ENCODE measurements at places on chromosomes 6 and 20.

DNA sequence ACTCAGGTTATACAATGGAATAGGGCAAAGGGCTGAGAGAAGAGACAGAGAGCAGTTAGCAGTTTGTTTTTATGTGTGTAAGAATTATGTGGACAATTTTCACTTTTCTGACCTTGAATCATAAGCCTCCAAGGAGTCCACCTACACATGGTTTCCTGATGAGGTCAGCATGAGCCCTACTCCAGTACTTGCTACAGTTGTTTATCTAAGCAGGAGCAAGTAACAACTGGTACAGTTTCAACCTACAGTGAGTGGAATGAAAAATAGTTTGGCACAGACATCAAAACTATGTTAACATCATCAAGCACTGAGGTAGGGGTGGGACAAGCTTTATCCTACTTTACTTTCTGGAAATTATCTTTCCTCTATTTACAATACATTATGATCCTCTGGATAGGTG lies 426.7 kb upstream of the ID4 start:
- no peak for DNase-seq

DNA sequence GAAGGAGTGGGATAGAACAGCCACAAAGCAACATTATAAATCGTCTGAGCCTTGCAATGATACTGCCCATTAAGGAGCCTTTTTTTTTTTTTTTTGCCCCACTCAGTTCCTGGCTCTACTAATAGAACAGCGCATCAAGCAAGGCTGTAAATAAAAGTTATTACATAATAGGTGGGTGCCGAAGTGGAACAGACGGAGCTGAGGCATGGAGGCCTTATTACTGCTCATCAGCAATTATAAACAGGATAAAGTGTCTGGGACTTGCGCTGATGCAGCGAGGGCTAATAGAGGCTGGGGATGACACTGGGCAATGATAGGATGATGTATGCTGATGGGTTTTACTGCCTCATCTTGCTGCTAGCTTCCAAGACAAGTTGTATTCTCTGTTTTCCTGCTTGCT lies 272.1 kb downstream of the ZFAND3 start:
- no peak for DNase-seq

DNA sequence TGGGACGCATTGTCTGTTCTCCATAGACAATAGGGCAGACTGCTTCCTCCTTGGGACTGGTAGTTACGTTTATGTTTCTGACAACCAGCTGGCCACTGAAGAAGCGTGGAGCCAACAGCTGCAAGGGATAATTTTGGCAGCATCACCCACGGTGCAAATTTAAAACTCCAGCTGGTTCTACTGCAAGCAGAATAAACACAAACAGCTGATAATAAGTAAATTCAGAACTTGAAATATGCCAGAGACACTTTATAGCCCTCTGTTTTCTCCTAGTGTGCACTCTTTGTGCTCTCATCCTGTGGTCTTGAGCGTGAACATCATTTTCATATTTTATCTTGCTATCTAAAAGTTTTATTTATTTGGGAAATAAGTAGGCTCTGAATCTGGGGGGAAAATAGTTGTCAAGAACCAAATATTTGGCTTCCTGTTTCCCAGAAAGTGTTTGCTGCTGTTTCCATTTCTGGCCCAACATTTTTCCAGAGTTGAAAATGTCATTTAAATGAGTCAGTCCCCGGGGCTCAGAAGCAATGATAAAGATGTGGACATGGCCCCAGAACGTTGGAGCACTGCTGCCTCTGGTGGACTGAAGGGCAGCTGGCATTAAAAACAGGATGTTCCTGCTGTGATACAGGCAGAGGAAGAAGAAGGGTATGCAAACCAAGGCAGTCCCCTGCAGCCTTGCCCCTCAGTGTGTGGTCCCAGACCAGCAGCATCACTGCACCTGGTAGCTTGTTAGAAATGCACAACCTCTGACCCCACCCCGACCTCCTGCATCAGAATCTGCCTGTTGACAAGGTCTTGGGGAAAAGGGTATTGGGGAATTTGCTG lies 12.5 kb upstream of the THBD start:
- DNase-seq, result no peak

GRCh38 chr6:110662490-110663211 lies 152.6 kb downstream of the CDK19 start:
- no peak for DNase-seq

GRCh38 chr20:24699321-24700165 lies 230.1 kb downstream of the SYNDIG1 start:
- no peak for DNase-seq

DNA sequence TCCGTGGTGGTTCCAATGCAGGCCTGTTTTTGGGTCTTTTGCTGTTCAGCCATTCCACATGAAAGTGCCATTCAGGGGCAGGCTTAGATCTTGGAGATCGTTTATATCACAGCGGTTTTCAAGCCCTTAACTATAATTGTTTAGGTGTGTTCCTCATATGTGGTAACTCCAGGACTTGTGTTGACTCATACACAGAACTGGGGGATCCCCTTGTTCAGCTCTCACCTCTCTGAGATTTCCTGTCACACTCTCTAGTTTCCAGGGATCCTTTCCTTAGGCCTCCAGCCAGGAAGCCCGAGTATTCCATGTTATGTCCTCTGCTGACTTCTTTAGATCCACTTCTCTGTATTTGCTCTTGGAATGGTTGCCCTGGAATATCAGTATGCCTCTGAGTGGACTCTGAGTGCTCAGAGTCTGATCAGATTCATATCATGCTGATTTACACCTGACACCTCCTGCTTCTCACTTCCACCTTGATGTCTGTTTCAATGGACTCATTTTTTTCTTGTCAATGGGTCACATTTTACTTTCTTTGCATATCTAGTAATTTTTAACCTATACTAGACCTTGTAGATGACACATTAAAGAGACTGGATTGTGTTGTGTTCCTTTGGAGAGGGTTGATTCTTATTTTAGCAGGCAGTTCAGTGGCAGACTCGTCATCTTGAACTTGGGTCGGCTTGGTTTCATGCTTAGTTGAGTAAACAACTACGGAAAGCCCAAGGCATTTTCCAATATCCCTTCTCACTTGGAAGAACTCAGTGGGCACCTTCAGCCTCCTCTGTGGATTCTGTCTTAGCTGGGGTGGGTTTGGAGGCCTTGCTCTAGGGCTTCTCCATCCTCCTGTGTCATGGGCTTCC lies 13.1 kb downstream of the NTSR1 start:
- no peak for DNase-seq

- no peak for DNase-seq
Observed at GRCh38 chr6:166946125-166946524, 10.2 kb downstream of the RNASET2 start.

DNA sequence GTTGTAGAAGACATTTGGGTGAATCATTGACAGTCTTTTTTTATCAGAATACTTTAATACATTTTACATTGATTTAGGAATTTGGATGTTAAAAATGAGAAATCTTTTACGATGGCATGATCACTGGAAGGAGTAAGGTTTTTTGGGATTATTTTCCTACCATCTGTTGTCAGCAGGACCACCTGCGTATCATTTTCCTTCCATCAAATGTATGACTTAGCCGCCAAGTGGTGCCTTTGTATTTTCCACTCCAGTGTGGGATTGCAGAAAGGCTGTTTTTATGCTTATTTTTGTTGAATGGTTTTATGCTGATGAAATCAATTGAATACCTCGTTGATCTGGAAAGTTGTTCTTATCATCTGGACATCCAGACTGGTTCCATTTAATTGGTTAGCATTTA lies 35.8 kb downstream of the AKAP12 start:
- no peak for DNase-seq

DNA sequence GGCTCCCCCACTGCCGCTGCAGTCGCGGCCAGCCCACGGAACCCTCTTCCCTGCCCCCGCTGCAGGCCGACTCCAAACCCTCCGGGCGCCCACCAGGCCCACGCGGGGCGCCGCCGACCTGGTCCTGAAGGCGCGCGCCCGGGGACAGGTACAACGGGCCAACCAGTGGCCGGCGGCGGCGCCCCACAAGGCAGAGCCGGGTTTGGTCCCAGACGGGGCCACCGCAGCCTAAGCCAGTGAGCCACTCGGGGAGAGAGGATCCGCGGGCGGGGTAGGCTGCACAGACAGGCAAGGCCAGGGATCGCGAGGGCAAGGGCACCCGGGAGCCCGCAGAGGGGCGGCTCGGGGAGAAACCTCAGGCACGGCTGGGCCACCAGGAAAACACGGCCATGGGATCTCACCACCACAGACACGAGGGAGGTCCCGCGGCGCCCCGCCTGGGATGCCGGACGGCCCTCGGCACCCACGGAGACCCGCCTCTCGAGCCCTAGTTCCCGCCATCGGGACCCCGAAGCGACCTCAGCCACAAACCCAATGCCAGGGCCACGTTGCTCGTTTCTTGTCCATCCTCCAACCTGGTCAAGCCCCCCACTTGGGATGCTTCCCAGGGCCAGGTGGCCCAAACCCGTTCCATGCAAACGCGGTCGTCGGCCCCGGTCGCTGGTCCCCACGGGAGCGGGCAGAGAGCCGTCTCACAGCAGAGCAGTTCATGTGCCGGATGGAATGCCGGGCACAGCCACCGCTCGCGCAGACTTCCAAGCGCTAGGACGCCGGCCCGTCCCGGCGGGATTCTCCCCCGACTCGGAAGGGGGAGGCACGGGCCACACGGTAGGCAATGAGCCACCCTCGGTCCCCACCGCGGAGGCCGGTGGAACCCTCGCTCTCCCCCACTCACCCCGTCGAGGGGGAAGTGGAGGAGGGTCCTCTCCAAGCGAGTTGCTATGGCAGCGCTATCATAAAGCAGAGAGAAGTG lies 1956.6 kb upstream of the DEFB115 start:
- no peak for DNase-seq

- no peak for DNase-seq
Observed at GRCh38 chr6:145044641-145045246, 690.6 kb downstream of the EPM2A start.

DNA sequence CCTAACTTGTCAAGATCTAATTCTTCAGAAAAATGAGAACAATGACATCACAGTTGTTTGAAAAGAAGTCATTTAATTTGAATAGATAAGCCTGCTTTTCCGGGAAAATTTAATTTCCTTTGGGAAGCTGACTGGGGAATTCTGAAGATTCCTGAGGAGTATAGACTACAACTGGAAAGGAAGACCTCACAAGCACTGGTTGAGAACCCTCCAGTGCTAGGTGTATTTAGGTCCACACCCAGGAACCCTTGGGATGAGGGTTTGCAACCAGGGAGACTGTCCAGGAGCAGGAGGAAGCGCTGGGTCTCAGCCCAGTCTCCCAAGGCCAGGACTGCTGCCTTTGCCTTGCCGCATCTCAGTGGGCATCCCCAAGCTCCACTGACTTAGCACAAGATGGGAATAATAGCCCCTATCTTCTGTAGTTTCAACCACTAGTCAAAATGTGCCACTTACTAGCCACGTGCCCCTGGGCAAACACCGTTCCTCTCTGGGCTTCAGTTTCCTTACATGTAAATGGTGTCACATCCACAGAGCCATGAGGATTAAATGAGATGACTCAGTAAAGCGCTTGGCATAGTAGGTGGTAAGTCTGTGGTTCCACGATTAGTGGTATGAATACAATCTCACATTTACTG lies 6.9 kb upstream of the CD93 start:
- DNase-seq, result no peak

DNA sequence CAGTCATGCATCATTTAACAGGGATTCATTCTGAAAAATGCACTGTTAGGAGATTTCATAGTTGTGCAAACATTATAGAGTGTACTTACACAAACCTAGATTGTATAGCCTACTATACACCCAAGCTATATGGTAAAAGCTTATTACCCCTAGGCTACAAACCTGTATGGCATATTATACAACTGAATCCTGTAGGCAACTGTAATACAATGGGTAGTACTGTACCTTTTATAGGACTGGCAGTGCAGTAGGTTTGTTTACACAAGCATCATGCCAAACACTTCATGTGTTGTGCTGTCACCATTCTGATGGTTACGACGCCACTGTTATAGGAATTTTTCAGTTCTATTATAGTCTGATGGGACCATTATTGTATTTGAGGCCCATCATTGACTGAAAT lies 39.3 kb upstream of the KHDC1 start:
- no peak for DNase-seq

- no peak for DNase-seq
Observed at GRCh38 chr6:154806804-154807203, 73.6 kb downstream of the SCAF8 start.

DNA sequence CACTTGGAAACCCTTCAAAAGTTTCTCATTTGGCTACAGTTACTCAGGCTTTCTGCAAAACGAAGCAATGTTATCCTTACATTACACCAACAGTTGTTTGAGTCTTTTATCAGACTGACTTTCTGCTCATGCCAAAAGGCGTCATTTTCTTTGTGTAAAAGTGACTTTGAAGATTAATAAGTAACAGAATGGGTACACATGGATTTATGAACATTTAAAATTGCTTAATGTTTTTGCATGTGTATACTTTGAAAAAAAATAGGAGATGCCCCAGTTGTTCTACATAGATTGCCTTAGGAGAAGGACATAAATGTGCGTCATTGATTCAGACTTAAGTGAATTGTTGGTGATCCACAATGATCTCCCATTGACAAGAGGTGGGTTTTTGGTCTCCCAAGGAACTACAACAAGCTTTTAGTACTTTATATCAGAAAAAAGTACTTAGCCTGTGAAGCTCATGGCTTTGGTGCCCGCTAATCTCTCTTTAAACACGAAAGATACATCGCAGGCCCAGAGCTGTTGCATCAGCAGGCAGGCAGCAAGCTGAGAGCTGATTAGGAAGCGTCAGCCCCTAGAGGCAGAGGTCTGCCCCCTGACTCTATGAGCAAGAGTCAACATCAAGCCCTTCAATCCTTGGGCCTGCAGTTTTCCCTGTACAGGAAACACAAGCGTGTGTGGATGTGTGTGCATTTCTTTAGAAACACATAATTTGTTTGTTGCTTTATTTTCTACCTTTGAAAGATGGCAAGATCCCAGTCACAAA lies 45.9 kb downstream of the SLC22A3 start:
- DNase-seq, result no peak

DNA sequence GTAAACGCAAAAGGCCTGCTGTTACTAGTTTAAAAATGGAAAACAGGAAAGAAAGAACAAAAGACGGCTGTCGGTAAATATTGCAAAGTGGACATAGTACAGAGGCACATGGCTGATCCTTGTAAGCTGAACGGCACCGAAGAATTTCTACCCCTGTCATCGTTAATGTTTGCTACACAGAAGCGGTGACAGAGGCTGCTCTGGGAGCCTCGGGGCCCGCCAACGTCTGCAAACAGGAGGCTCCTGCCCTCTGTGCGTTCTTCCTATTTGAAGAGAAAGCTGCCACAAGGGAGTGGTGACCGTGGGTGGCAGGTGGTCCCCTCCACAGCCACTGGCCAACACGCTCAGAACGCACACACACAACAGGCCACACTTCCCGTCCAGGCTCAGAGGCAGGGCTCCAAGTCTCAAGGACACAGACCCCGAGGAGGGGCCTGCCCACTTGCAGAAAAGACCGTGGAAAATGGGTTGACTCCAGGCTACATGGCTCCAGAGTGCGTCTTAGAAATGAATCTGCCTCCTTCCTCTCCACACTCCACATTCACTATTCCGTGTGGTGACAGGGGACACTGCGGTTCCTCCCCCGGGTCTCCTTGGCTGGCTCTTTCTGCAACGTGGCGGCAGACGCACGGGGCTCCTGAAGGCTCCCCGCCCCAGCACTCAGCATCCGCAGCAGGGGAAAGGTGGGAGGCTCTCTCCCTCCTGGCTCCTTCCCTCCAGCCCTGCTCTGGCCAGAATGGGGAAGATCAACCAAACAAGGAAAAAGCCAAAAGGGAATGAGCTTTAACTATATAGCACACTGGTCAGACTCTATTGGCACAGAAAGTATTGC lies 64.5 kb downstream of the GMPR start:
- no peak for DNase-seq

GRCh38 chr6:121274666-121275295 lies 59.5 kb downstream of the TBC1D32 start:
- DNase-seq, result no peak
